NCI-H1694 (cell line): ENCODE measurements at places on chromosomes 16 and 17.
A peak's percentile ranks its signal among the peaks of the same experiment; 100 is the strongest.

DNA sequence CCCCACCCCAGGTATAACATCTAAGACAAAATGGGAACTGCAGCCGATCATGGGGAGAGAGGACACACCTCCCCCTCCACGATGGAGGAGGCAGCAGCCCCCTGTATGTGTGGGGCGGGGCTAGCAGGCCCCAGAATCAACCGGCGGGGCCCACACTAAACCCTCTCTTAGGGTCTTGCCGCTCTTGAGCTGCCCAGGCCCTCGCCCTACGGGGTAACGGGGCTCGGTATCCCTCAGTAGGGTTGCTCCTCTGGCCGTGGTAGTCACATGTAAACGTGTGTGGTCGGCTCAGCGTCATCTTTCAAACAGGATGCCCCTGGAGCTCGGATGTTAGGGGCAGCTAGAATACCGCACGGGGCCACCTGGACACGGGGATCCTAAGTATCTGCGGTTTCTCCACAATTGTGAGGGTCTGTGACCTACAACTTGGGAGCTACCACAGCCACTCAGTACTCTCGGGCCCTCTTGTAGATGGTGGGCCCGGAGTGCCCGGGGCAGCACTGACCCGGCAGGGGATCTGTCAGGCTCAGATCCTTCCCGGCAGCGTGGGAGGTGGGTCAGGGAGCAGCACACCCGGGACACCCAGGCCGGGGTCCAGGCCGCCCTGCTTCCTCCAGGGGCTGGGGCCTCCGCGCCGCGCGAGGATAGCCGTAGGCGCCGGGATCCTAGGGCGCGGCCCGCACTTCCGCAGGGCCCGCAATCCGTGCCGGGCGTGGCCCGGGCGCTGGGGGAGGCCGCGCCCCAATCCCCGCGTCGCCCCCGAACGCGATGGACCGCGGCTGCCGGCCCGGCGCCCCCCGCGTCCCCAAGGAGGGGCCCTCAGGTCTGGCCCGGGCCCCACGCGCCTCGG, 781 bp downstream of the ARHGDIA start:
- no peak for DNase-seq

DNA sequence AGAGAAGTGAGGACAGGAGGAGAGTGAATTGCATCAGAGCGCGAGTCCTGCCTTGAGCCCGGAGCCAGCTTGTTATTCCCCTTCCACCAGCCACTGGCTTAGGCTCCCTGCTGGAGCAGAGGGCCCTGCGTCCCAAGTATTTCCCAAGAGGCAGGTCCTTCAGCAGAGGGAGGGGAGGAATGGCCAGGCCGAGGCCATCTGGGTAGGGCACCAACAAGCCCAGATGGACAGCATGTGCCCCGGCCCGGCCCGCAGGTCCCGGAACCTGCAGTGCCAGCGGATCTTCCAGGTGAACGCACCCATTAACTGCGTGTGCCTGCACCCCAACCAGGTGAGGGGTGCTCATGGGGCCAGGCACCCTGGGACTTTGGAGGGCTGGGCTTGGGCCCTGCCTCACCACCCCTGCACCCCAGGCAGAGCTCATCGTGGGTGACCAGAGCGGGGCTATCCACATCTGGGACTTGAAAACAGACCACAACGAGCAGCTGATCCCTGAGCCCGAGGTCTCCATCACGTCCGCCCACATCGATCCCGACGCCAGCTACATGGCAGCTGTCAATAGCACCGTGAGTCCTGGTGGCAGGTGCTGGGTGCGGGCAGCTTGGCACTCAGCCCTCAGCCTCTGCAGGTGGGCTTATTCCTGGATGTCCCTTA, 1.7 kb downstream of the MLST8 start:
- DNase-seq: no peak

DNA sequence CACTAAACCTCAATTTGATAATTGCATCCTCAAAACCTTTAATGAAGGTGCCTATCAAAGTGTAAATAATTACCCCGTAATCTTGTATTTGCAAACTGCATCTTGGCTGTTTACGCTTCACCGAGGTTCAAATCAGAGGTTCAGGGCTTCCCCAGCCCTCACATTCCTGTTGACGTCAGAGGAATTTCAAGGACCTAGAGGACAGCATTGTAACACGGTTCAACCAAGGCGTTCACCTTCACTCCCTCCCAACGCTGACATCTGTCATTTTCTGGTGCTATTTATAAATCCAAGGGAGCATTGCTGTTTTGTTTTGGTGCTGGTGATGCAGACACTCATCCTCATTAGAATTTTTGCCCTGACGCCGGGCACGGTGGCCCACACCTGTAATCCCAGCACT, 691.6 kb upstream of the RBFOX1 start:
- peak; percentile 25 for DNase-seq

DNA sequence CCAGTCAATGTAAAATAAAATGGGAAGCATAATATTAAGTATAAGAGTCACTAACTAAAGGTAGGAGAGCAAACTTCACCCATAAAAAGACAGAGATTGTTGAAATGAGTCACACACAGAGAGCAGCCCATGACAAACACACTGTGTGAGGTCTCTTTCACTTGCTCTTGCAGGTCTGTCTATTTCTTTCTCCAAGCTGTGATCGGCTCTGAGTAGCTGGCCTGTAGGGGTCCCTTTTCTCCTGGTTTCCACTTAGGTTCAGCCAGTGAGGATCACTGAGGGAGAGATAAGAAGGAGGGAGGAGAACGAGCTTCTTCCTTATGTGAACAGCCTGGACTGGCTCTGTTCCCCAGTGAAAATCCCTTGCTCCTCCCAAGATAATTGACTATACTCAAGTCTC, 133.7 kb upstream of the HS3ST3A1 start:
- DNase-seq: no peak

DNA sequence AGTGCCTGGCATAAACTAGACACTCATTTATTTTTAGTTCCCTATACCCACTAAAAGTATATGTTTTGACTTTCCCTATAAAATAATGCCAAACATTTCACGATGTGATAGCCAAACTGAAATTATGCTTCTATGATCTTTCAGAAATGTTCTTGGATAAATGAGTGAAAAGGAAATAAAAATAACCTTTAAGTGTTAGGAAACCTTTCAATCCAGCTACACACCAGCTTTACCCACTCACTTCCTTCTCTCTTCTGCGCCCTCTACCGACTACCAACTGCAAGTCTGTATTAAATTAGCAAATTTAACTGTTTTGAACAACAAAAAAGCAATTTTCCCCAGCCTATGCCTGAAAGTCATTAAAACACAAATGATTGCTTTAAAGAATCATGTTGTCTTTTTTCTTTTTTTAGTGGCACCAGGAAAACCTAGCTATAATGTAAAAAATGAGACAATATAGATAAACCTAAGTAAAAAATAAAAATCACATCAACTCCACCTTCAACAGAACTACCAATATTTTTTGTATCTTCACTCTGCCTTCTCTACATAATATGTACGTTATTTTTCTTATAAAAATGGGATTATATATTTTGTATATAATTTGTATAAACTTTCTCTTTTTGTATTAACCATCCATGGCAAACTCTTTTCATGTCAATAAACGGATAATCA, 13.2 kb upstream of the TMEM100 start:
- peak; percentile 15 for DNase-seq

- DNase-seq: no peak
Measured at GRCh38 chr16:608019-608418, 18.2 kb downstream of the RAB40C start.

DNA sequence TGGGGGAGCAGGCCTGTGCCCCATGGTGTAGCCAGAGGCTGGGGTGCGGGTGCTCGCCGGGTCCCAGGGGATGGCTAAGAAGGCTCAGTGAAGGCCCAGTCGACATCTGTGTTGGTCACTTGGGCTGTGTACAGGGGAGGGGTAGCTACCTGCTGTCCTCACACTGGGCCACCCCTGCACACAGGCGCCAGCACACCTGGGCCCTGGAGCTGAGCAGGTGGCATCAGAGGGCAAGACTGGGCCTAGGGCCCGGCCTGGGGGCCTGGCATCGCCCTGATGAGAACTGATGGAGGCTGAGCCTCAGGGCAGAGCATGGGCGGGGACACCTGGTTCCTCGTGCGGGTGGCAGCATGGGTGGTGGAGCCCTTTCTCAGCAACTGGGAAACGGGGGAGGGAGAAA, 870 bp upstream of the CTRB2 start:
- no peak for DNase-seq
